IMR-90 (cell line): ENCODE measurements at places on chromosomes 12 and 14. TPM values are rescaled to one million over a fixed set of nuclear protein-coding genes. Genes with fewer than 3 reads are reported as not detected.

DNA sequence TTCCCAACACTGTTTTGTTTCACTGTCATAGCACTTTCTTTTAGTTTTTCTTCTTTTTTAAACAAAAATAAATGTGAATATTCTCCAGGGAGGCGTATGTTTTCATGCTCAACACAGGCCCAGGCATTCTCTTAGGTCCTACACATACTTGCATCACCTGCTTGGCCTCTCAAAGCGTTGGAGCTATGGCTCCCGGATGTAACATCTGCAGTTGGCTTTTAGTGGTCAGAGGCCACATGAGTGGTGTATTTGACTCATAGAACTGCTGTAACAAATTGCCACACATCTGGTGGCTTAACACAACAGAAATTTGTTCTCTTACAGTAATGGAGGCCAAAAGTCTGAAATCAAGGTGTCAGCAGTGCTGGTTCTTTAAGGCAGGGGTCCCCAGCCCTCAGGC lies 44.6 kb upstream of the VRK1 start:
- peaks cover 2% of the 10 kb centered on the region for H3K27me3 ChIP-seq
- no peaks in the 10 kb centered on the region for H3K36me3 ChIP-seq
- H3K4me1 ChIP-seq: no peaks in the 10 kb centered on the region
- DNase-seq: peak; percentile 5

DNA sequence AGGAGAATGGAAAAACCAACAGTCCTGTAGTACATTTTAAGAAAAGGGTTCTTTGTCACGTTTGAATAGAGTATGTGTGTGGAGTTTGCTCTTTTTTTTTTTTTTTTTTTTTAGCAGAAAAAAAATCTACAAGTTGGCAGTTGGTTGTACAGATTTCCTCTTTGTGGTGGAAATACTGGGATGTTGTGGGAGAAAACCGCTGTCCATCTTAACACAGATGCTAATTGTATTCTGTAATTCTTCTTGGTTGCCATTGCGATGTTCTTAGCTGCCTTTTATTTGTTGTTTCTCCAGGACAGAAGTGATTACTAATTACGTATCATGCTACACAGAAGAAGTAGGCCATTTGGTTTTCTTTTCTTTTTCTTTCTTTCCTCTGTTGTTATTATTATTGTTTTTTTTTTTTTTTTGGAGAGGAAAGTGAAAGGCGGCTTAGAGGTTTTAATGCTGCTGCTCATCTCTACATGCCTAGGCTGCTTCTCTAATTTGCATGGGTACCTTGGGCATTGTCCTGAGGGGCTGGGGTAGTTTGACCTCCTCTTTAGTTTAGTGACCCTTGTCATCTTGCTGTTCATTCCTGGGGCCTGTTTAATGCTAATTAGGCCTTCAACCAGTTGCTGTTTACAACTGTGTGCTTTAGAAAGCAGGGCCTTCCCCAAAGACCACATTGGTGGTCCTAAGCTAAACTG lies 94.7 kb downstream of the TMTC2 start:
- H3K27ac ChIP-seq: no peak overlapping the region
- no peaks in the 10 kb centered on the region for H3K27me3 ChIP-seq
- no peaks in the 10 kb centered on the region for H3K4me1 ChIP-seq
- H3K36me3 ChIP-seq: no peaks in the 10 kb centered on the region
- no peak for DNase-seq

- DNase-seq: no peak
- H3K4me1 ChIP-seq: no peaks in the 10 kb centered on the region; the same call in 1 of the 2 replicates
- H3K4me3 ChIP-seq: no peak overlapping the region
- no peak overlapping the region for H3K27ac ChIP-seq
- peaks cover 4% of the 10 kb centered on the region for H3K36me3 ChIP-seq
- H3K27me3 ChIP-seq: no peaks in the 10 kb centered on the region
These were observed 71.6 kb downstream of the NT5DC3 start for GRCh38 chr12:103769240-103769945.

- H3K27ac ChIP-seq: peak overlapping the region; percentile 12; the same call in 1 of the 2 replicates
- no peak overlapping the region for H3K4me3 ChIP-seq
- peak; percentile 49 for DNase-seq
- peaks cover 15% of the 10 kb centered on the region for H3K4me1 ChIP-seq
- no peaks in the 10 kb centered on the region for H3K27me3 ChIP-seq
- H3K36me3 ChIP-seq: no peaks in the 10 kb centered on the region
These were observed 54.7 kb downstream of the FRS2 start for GRCh38 chr12:69524755-69525469.

DNA sequence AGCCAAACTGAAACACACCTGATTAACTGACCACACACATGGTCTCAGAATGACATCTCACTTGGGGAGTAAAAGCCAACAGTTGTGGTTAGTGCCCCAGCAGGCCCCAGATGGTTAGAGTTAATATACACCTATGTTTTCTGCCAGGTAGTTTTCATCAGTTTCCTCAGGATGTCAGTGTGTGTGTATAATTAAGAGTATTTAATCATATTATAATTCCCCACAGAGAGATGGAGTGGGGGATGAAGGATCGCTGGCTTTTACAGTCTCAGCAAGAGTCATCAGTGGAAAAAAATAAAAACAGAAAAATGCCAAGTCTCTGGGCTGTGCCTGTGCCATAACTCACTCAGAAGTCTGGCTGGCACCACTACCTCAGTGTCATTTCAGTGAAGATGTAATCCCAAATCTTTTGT lies 412.5 kb downstream of the ZFP36L1 start:
- no peak overlapping the region for H3K4me3 ChIP-seq
- peaks cover 11% of the 10 kb centered on the region for H3K4me1 ChIP-seq
- no peak overlapping the region for H3K27ac ChIP-seq
- no peak for DNase-seq
- H3K36me3 ChIP-seq: no peaks in the 10 kb centered on the region

Gene NEUROD4
- polyA plus RNA-seq: not detected in 2 replicates

Gene STON2
- not detected in 2 replicates for polyA plus RNA-seq
